NCI-H2107 (cell line): ENCODE measurements at places on chromosomes 2 and 18.

- peak; percentile 38 for DNase-seq
Measured at GRCh38 chr2:111698743-111699554, 185.0 kb downstream of the ANAPC1 start.

DNA sequence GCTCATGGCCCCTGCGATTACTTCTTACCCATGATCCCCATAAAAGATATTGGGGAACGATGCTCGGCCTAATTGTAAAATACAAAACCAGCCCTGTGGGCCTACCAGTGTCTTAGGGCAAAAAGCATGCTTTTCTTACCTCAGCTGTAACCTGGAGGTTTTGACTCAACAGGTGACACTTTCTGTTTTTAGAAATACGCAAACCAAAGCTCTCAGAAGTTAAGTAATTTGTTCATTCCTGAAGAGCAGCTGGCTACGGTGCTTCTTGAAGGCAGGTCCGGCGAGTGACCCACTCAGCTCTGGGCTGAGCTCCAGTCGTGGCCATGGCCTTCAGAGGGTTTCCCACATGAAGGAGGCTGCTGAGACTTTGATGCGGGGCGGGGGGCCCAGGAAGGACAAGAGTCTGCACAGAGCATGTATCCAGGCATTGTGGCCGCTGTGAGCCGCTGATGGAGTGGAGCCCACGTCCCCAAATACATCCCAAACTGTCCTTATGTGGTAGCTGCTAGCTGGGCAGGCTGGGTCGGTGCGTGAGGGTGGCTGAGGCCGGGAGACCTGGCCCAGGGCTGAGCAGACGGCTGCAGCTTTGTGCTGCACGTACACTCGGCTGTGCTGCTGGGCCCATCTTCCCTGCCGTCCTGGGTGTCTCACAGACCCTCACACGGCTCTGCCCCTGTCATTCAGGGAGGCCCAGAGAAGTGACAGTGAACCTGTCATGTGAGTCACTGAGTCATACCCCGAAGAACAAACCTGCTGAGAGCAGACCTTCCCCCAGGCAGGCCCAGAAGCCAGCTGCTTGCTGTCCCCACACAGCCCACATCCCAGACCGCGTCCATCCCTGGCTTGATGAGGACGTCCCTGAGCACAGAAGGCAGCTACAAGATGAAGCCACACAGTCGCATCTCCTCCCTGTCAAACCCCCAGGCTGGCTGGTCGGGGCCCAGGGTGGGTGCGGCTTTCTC, 34.1 kb downstream of the ITGB1BP1 start:
- DNase-seq = no peak

- no peak for DNase-seq
Measured at GRCh38 chr2:237744613-237745249, 53.8 kb upstream of the RBM44 start.

- no peak for DNase-seq
Measured at GRCh38 chr2:7348761-7349160, 431.5 kb downstream of the RNF144A start.

DNA sequence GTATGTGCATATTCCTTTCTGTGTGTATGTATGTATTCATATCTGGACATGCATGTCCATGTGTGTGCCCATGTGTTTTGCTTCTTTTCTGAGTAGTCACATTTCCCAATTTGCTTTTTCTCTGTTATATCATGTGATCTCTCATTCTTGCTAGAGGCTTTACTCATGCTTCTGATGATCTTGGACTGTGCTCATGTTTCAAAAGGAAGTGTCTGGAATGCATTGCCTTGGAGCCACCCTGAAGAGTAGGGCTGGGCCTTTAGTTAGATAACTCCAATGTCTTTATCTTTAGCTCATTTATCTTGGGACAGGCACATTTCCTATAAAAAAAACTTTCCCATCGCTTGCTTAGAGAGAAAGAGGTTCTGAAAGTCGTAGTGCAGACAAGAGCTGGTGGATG, 859.2 kb downstream of the CNTNAP5 start:
- no peak for DNase-seq

GRCh38 chr18:24271381-24272228, 126.0 kb downstream of the OSBPL1A start:
- no peak for DNase-seq

DNA sequence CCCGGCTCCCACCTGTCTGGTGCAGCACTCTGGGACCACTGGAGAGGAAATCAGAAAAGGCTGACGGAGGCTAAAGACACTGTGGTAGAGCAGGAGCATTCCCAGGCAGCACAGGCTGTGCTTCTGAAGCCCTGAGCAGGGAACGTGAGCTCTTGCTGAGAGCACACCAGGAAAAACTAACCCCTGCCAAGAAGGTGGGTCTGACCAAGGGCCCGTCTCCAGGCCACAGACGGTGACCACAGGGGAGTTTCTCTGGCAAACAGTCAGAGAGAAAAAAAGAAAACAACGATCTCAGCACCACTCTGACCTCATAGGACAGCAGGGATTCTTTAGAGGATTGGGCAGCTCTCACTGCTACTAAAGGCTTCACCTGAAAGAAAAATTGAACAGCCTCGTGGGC, 201.4 kb downstream of the AFF3 start:
- DNase-seq = no peak

DNA sequence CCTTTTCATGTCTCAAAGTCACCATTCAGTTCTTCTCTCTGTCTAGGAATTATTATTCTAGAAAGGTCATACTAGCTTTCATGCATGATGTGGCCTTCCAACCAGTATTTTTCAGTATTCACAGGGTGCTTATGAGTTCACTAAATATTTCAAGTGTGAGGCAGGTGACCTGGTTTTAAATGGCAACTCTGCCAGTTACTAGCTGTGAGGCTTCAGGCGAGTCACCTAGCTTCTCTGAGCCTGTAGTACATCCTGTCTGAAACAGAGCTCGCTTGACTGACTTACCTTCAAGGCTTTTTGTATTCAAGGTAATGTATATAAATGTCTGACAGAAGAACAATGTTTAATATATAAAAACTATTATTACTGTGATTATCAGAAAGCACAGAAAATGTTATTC, 19.4 kb upstream of the ACVR1 start:
- DNase-seq = no peak
